Stimulated activated CD4-positive, alpha-beta T cell treated with anti-CD3 and anti-CD28 coated beads, Interleukin-1b, Interleukin-23, amount 100 ng/mL, for 1 hour (primary cell): ENCODE measurements at places on chromosomes 5 and 9.

DNA sequence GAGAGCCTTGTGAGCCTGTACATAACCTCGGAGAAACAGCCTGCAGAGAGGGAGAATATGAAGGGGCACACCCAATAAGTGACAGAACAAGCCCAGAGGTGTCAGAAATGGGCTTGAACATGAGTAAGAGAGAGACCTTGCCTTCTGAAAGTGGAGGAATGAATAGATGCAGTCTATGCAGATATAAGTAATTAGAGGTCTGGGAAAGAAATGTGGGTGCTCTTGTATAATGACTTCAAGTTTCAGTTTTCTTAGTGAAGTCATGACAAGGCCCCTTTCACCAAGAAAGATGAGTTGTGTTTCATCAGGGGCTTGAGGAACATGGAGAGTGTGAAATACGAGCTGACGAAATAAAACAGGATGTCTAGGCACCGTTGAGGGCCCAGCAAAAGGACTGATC, 15.1 kb downstream of the GRAMD2B start:
- DNase-seq = no peak

- DNase-seq = no peak
Observed at GRCh38 chr9:137147793-137148160, 8.8 kb downstream of the GRIN1 start.

- DNase-seq = no peak
Observed at GRCh38 chr9:74887981-74888370, 255 bp upstream of the TRPM6 start.

- no peak for DNase-seq
Observed at GRCh38 chr5:166562246-166562645, 1729.2 kb upstream of the WWC1 start.
